Stimulated activated CD4-positive, alpha-beta T cell treated with anti-CD3 and anti-CD28 coated beads, Interleukin-15, amount 100 ng/mL, for 1 hour (primary cell): ENCODE measurements at places on chromosomes 6 and 20.

- no peak for DNase-seq
Measured at GRCh38 chr6:131023834-131024504, 39.1 kb downstream of the EPB41L2 start.

GRCh38 chr6:152680879-152681517, 16.7 kb upstream of the MYCT1 start:
- no peak for DNase-seq

DNA sequence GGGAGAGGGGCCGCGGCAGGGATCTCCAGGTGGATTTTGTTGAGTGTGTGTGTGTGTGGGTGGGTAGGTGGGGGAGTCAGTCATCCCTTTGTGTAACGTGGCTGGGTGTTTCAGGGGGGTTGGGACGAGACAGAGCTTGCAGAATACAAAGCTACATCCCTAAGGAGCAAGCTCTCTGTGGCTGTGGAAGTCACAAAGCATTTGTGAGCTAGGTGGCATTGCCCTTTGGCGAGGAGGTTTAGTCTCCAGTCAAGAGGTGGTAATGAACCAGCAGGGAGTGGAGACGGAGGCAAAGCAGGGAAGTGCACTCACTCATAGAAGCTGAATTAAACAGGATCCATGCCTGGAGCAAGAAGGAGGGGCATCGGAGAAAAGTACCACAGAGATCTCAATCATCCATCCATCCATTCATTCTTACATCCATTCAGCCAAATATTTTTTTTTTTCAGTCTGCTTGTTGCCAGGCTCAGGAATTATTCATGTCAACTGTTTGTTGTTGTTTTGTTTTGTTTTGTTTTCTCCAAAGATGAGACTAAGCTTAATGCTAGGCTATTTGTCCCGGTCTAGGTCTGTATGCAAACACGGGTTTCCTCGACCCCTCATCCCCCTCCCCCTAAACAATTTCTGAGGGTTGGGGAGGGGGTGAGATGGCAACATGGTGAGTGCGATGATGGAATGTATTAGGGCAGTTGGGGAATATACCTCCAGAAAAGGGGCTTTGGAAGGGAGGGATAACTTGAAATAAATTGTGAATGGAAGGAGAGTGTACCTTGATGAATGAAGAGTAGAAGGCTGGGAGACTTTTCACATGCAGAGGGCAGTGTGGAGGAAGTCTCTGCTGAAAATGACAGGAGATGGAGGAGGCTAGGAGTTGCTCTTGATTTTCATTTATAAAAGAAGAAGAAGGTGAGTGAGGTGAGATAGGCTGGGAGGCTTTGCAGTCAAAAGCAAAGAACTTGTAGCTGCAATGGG, 1.0 kb downstream of the HCRTR2 start:
- no peak for DNase-seq

GRCh38 chr20:19819149-19819548, 61.1 kb downstream of the RIN2 start:
- no peak for DNase-seq

DNA sequence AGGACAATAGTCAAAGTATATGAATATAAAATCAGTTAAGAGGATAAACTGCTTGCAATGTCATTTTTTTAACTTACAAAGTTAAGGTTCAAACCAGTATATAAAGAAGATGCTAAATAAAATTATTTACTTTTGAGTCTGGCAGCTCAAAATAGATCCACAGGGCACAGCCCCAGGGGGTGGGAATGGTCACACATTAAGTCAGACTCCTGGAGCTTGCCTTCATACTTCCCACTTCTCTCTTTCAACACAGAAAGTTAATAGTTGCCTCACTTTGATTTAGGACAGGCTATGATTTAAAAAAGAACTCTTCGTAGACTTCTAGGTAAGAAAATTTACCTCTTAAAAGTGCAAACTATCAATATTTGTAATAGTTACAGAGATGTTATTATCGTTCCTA, 158.3 kb upstream of the RUNX2 start:
- DNase-seq, result no peak

- DNase-seq, result no peak
Measured at GRCh38 chr6:21972516-21972915, 324.3 kb downstream of the PRL start.

DNA sequence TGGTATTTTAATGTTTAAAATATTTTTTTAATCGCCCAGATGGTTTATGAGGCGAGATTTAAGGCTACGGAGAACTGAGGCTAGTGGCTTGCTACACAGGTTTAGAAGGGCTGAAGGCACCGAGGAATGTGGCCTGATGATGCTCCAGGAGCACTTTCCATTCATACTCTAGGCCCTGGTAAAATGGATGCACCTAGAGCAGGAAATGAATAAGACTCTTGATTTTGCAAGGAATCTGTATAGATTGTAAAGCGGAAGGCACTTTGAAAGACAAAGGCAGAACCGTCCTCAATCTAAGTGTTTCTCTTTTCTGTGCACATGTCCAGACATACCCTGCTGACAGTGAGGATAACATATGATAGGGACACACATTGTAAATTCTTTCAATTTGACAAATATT, 30.1 kb downstream of the POU3F2 start:
- no peak for DNase-seq

DNA sequence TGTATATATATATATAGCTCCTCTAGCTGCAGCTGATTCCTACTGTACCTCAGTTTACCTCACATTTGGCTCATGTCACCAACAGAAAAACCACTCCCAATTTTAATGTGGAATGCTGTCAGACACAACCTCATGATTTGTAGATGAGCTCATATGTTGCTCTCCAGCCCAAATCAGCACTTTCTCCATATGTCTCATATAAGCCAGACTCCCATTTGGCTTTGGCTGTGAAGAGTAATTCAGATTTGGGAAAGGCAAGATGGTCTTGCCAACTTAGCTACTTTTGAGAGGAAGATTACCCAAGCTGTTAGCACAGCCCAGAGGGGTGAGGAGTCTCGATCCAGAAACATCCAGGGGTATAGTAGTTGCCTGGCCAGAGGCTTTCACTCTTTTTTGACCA, 342.2 kb upstream of the NT5E start:
- no peak for DNase-seq

DNA sequence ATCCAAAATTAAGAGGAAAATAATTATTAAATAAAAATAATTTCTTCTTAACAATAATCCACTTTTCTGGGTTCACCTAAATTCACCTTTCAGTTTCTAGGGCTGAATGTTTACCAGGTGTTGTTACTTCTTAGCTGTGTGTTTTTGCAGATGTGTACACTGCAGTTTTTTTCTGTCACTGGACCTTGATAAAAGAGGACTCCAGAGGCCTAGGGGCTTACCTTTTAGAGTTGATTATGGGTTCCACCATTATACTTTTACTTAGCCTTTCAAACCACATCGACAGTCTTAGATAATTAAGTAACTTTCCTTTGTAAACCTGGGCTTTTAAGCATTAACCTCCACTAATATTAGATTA, 766.5 kb downstream of the BCKDHB start:
- no peak for DNase-seq

DNA sequence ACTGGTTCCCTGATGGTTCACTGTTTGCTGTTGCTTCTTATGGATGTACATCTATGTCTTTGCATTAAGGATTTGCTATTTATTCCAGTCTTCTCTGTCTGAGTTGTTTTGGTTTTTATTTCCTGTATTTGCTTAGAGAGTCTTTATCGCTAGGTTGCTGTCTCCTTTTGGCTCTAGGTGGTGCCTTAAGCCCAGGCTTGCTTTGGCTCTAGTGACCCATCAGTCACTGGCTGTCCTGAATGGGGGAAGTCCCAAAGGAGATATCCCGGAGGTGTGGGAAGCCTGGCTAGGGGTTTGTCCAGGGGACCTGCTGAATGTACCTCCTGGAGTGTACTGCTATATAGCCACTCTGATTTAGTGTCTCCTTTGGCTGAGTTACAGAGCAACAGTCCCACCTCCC, 53.4 kb downstream of the MCHR2 start:
- DNase-seq, result no peak

DNA sequence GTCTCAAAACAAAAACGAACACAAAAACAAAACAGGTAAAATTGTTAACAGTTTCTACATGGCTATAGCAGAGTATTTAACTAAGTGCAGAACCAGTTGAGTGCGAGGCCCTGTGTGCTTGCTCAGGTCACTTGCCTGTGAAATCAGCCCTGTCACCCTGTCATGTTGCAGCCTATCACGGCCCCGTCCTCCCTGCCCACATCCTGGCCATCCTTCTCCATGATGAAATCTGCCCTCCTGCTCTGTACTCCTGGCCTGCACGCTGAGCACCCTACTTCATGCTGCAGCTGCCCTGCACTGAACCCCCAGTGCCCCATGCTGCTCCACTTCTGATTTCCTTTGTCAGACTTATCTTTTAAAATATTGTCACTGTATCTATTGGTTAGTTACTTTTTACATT, 62.4 kb downstream of the DTD1 start:
- no peak for DNase-seq

- DNase-seq, result no peak
Measured at GRCh38 chr6:29442719-29443118, 3.6 kb downstream of the OR10C1 start.
